ENCODE measurements at places on chromosomes 1 and 21.

DNA sequence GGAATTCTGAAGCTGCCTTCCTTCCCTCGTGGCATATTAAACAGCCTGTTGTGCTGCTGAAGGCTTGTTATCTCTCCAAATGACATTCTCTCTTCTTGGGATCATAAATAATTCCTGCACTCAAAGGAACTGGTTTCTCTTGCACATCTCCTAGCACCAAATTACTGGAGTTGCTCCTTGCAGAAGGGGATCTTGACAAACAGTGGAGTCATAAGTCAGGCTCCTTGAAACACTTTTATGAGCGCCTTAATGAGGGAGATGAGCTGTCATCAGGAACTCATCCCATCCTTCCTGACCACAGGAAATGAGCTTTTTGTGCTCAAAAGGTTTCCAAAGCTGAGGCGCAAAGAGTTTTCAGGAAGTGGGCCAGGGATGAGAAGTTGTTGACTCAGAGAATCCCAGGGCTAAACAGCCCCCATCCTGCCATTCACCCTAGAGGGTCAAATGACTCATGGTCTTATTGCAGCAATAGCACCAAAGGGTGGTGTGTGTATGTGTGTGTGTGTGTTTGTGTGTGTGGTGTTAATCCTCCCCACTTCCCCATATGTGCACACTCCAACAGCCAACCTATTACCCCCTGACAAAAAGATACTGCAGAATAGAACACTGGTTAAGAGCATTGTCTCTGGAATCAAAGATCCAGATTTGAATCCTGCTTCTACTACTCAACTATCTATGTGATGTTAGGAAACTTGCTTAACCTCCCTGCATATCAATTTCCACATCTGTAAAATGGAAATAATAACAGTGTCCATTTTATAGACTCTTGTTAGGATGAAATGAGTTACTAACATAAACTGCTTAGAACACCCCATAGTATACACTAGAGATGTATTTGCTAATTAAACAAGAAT, 2.8 kb upstream of the PHC2 start:
- peak; percentile 19 for DNase-seq

DNA sequence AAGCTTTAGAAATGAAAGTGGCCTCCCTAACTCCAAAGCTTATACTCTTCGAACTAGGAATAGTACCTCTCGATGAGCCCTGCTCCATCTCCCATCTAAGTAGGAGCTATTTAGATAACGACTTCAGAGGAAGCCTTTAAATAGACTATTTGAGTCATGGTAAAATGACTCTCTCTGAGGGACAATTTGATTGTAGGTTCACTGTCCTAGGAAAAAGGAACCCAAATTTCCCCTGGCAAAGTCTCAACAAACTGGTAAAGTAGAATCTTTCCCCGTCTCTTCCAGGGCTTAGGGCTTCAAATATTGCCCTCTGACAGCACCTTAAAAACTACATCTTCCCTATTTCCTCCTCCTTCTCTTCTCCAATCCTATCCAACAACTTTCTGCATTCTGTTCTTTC, 2.0 kb upstream of the FCER1A start:
- DNase-seq, result no peak

- DNase-seq, result no peak
Measured at GRCh38 chr21:38314558-38314957, 57.8 kb downstream of the KCNJ15 start.

DNA sequence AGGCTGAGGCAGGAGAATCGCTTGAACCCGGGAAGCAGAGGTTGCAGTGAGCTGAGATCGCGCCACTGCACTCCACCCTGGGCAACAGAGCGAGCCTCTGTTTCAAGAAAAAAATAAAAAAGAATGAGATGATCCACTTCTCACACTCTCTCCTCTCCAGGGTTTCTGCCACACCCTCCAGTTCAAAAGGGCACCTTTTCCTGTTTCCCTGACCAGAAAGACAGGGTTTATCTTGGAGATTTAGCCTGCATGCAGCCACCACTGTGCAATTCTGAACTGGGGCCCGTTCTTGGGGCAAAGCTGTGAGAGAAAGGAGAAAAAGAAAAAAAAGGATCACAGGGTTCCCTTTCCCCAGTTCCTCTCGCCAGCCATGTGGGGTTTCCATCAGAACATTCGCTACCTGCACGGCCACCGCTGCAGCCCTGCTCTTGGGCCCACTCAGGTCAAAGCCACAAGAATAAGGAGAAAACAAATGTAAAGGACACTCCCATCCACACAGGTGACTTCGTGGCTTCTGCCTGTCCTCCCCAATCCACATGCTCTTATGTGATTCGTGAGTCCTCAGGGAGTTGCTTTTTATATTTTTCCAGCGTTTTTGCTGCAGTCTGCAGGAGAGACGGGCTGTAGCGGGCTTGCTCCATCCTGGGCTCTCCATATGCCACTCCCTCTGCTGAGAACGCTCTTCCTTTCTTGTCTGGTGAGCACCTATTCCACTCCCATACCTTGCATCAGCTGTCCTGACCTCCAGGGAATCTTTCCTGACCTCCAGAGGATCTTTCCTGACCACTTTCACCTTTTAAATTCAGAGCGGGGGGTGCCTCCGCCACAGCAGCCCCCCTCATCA, 26.4 kb downstream of the GNG4 start:
- DNase-seq, result no peak

DNA sequence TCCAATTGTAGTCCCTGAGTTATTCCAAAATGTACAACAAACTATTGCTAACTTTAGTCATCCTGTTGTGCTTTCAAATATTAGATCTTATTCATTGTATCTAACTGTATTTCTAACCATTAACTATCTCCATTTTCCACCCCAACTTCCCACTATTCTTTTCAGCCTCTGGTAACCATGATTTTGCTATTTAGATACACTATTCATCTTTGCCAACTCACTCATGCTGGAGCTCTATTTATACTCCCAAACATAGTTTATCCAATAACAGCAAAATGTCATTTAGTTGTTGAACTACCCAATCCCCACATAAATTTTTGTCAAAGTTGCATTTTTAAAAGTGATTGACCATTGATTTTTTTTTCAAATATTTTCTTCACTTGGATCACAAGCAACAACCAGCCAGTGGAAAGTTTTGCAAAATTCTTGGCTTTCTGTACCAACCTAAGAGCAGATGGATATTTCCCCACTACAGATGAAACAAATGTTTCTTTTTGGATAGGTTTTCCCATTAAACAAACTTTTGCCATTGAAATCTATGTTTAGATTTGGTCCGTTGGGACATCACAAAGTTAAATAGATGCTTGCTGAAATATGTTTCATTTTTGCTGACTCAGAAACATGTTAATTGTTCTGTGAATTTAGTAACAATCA, 866.0 kb downstream of the LTN1 start:
- DNase-seq, result no peak

- DNase-seq, result no peak
Measured at GRCh38 chr1:65265296-65265650, 44.1 kb upstream of the DNAJC6 start.

- DNase-seq, result no peak
Measured at GRCh38 chr21:41043014-41043413, 124.9 kb upstream of the BACE2 start.

DNA sequence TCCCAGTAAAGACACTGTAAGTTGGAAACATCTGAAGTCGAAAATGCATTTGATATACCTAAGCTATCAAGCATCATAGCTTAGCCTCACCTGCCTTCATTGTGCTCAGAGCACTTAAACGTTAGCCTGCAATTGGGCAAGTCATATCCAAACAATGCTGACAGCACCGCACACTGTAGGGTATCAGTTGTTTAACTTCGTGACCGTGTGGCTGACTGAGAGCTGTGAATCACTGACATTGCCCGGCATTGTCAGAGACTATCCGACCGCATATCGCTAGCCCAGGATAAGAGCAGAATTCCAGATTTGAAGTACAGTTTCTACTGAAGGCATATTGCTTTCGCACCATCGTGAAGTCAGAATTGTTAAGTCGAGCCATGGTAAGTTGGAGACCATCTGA, 41.5 kb downstream of the GALNT2 start:
- DNase-seq, result no peak

DNA sequence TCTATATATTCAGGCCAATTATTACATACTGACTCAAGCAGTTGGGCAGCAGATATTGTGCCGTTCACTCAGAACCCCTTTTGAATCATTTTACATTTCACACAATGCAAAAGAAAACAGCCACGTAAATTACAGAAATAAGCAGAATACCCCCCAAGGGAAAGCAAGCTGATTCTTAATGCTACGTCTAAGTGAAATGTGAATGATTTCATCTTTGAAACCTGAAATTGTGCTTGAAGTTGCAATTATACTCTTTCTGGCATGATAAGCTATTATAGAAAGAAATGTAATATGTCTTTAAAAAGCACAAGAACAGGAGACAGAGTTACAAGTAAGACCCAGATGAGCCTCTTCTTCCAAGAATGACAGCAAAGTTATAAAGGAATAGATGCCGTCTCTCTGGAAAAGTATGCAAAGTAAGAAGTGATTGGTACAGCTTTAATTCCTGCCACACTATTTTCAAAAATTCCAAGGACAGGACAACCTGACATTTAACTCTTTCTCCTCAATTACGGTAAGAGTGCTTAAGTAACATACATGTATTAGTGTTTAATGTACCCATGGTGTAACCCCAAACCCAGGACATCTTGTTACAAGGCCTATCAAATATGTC, 891.5 kb upstream of the ADGRL2 start:
- DNase-seq, result no peak

DNA sequence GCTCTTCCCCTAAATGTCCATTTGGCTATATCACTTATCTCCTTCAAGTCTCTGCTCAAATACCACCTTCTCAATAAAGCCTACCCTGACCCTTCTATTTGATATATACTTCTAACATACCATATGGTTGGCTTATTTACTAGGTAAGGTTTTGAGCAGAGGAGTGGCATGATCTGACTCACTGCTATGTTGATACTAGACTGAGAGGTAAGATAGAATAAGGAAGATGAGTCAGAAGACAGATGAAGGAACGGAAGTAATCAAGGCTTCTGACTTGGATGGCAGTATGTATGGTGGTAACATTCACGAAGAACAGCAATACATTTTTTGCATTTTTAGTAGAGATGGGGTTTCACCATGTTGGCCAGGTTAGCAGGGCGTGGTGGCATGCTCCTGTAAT, 4.8 kb upstream of the HRNR start:
- no peak for DNase-seq

- no peak for DNase-seq
Measured at GRCh38 chr21:29771491-29772066, 168.2 kb downstream of the GRIK1 start.

DNA sequence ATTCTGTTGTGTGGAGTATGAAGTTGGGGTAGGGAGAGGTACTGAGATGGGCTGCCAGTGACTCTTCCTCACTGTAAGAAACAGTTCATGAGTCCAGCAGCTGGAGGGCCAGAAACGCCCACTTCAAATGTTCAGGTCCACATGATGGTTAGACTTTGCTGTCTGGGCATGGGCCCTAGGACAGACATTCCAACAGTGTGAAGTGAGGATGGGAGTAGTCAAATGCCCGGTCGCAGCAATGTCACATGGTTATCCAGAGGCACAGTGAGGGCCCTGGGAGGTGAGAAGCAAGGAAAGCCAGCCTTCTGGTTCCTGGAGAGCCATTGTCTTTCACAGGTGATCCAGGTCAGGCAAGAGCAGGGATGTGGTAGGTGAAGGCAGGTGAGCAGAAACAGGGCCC, 304.4 kb downstream of the HHAT start:
- no peak for DNase-seq

GRCh38 chr21:46675595-46676280, 40.3 kb downstream of the PRMT2 start:
- DNase-seq, result no peak

GRCh38 chr1:4755864-4756504, 101.6 kb downstream of the AJAP1 start:
- no peak for DNase-seq

GRCh38 chr1:100253552-100253951, 3.9 kb upstream of the DBT start:
- no peak for DNase-seq

- DNase-seq, result no peak
Measured at GRCh38 chr1:227938276-227938675, 9.5 kb downstream of the WNT9A start.

DNA sequence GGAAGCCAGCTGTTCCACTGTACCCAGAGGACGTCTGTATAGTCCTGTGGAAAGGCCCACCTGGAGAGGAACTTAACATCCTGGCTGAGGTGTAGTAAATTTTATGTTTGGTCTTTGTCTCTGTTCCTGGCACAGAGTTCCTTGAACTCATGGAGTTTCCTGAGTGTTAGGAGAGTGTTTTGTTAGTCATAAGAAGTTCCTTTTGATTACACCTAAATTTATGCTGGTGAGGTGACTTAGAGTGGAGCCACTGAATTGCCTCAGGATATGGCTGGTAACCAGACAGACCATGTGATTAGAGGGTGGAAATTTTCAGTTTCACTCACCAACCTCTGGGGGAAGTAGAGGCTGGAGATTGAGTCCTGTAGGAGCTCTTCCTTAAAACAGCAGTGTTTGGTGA, 57.9 kb downstream of the RASAL2 start:
- DNase-seq, result no peak

DNA sequence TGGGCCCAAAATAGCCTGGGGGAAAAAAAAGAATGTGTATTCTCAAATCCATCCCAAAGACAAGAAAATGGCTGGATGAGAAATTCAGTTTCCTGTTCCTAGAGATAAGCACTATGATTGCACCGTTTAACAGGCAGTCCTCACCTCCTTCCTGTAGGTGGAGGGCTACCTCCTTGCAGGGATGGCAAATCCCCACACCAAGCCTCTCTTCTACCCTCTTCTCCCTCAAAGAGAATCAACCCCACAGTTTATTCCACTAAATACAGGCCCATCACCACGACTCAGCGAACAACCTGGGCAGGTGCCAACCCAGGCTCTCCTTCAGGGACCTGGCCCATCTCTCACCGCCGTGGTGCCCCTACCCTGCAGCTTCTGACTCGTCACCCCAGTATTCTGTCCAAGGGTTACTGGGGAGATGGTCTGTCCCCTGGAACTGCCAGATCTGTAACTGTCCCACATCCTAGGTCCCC, 3.4 kb upstream of the CHD5 start:
- DNase-seq, result no peak

GRCh38 chr1:56216218-56216617, 363.1 kb downstream of the PLPP3 start:
- no peak for DNase-seq

- DNase-seq, result no peak
Measured at GRCh38 chr1:183753464-183753891, 51.4 kb upstream of the RGL1 start.
